ENCODE measurements at places on chromosomes 2 and 18. TPM values are rescaled to one million over a fixed set of nuclear protein-coding genes. Genes with fewer than 3 reads are reported as not detected.

Gene RNF144A
- 0.94 TPM for total RNA-seq

Gene TUBA3D
- total RNA-seq = not detected

Gene FKBP1B
- total RNA-seq = 4.6 TPM

Gene CCDC121
- total RNA-seq = 2.9 TPM

Gene SLC19A3
- total RNA-seq = 4.5 TPM

Gene C1QL2
- not detected for total RNA-seq

Gene SIX3
- total RNA-seq = 1.4 TPM

Gene CRYGC
- total RNA-seq = not detected

Gene FLACC1
- 0.75 TPM for total RNA-seq

Gene SLC1A4
- 8.4 TPM for total RNA-seq

Gene SGPP2
- 0.57 TPM for total RNA-seq

Gene MXD1
- 8.8 TPM for total RNA-seq

Gene SERPINB3
- not detected for total RNA-seq

Gene SP140L
- total RNA-seq = 15.1 TPM

Gene CD207
- total RNA-seq = not detected

Gene NXPH2
- not detected for total RNA-seq

Gene DSC2
- 13.9 TPM for total RNA-seq

Gene AGAP1
- total RNA-seq = 91.4 TPM

Gene CCDC85A
- total RNA-seq = not detected

Gene TIMM21
- 17.9 TPM for total RNA-seq

Gene NT5C1B
- total RNA-seq = not detected

Gene GPBAR1
- 0.20 TPM for total RNA-seq

Gene VIL1
- total RNA-seq = not detected

Gene RAB6C
- total RNA-seq = not detected

Gene UGT1A10
- not detected for total RNA-seq

Gene CFAP53
- 1.9 TPM for total RNA-seq

Gene LBH
- total RNA-seq = 34.4 TPM

Gene SPATA3
- total RNA-seq = not detected

Measured in PC-9 (cell line).